ENCODE measurements at places on chromosomes 5 and 9.
A peak's percentile ranks its signal among the peaks of the same experiment; 100 is the strongest.

DNA sequence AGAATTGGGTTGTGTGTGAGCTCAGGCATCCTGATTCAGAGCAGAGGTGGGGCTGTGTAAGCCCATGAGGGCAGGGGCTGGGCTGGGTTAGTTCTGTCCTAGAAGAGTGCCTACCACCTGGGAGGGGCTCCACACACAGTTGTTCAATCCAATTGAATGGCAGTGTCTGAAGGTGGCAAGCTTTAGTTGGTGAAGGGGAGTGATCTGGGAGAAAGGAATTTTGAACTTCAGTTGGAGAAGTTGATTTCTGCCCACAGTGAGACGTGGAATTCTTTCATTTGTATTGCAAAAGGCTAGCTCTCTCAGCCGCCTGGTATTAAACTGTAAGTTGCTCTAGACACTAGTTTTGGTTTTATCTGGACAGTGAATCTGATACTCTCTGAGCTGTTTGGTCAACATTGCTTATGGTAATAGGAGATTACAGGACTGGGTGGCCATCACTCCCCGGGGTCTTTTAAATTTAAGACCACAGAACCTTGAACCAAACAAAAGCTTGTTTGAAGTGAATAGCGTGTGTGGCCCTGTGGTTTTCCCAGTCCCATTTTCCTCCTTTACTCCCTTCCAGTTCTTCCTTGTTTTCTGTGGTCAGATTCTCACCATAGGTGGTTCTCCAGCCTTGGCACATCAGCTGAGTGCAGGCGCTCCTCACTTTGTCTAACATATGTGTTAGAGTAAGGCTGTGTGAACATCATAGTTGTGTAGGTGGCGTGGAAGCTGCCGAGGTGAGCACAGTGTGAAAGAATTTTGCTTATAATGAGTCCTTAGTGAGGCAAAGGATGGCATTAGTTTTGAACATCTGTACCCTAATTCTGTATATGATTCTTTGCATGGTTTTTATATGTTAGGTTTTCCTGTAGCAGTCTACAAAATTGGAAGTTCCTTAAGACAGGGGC, 78.0 kb downstream of the ARHGAP26 start:
- DNase-seq, result no peak

GRCh38 chr5:130801963-130802362, 363.1 kb downstream of the HINT1 start:
- no peak for DNase-seq

GRCh38 chr5:171907725-171908343, 98.6 kb downstream of the FBXW11 start:
- DNase-seq, result peak; percentile 24

DNA sequence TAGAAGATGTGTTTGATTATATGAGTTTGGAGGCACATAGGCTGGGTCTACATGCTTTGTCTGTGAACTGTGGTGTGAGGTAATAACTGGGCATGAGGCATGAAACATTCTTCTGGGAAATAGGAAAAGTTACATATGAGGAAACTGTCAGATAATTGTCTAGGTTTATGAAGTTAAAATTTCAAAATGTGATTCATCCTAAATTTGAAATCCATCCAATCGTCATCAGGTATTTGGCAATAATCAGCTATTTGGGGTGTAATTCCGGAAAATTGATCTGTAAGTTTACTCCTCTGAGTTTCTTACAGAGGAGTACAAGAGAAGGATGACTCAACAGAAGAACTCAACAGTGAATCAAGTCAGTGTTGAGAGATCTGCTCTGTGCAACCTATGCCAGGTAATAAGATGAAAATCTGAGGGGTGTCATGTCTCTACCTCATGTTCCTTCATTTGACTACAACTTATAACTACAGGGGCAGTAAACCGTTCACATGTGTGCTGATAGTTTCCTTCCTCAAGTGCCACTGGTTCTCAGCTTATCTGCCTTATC, 1171.6 kb upstream of the CDH18 start:
- DNase-seq, result no peak

DNA sequence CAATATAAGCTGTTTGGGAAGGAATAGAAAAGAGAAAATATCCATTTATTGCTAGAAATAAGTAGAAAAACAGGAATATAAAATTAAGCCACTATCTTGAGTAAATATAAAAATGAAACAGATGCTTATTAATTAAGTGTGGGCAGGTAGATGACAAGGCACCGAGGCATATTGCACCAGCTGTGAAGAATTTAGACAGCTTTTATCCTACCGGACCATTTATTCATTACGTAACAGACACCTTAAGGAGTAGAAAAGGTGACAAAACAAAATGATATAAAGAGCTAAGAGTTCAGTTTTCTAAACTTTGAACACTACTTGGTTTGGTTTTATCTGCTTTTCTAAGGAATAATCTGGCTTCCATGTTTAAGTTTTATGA, 404.1 kb downstream of the PTPRD start:
- no peak for DNase-seq

GRCh38 chr9:113520109-113520642, 56.6 kb downstream of the RGS3 start:
- no peak for DNase-seq
